ENCODE measurements at places on chromosomes 16 and 17. TPM values are rescaled to one million over a fixed set of nuclear protein-coding genes. Genes with fewer than 3 reads are reported as not detected.

GRCh38 chr16:79247386-79247785, 353.2 kb downstream of the MAF start:
- no peaks in the 10 kb centered on the region for H3K36me3 ChIP-seq
- no peak for DNase-seq
- no peak overlapping the region for H3K27ac ChIP-seq
- H3K4me1 ChIP-seq = no peaks in the 10 kb centered on the region
- no peaks in the 10 kb centered on the region for H3K27me3 ChIP-seq

The NOD2 gene
- total RNA-seq = not detected

- H3K27ac ChIP-seq = peak overlapping the region; percentile 92
- no peaks in the 10 kb centered on the region for H3K36me3 ChIP-seq
- no peak overlapping the region for H3K4me3 ChIP-seq
- H3K27me3 ChIP-seq = no peaks in the 10 kb centered on the region
- peak; percentile 97 for DNase-seq
Measured at GRCh38 chr17:48483471-48484131, 47.2 kb downstream of the HOXB1 start.

The ANKS3 gene
- total RNA-seq = 10.0 TPM

The KRT27 gene
- total RNA-seq = not detected

The TP53TG3 gene
- not detected for total RNA-seq

DNA sequence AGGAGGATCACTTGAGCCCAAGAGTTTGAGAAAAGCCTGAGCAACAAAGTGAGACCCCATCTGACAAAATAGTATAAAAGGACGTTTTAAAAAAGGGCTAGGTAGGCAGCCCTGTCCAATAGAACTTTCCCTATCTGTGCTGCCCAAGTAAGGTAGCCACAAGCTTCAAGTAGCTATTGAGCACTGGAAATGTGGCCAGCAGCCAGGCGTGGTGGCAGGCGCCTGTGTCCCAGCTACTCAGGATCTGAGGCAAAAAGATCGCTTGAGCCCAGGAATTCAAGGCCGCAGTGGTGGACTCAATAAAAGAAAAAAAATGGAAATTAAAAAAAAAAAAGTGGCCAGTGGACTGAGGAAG, 1.5 kb upstream of the NQO1 start:
- no peak for DNase-seq

- peaks cover 15% of the 10 kb centered on the region for H3K4me1 ChIP-seq
- peaks cover 12% of the 10 kb centered on the region for H3K36me3 ChIP-seq
- H3K27me3 ChIP-seq = no peaks in the 10 kb centered on the region
- no peak overlapping the region for H3K4me3 ChIP-seq
- H3K27ac ChIP-seq = no peak overlapping the region
- no peak for DNase-seq
Measured at GRCh38 chr16:15533386-15533785, 99.0 kb downstream of the BMERB1 start.
